ENCODE measurements at places on chromosomes 12 and 14.
A peak's percentile ranks its signal among the peaks of the same experiment; 100 is the strongest.

GRCh38 chr12:116206828-116207227, 70.7 kb downstream of the MED13L start:
- no peak for DNase-seq
- H3K27ac ChIP-seq, result no peak overlapping the region
- no peak overlapping the region for H3K4me3 ChIP-seq
- H3K27me3 ChIP-seq, result no peaks in the 10 kb centered on the region

GRCh38 chr12:52204931-52205505, 13.2 kb upstream of the KRT80 start:
- H3K27ac ChIP-seq, result no peak overlapping the region
- H3K36me3 ChIP-seq, result no peaks in the 10 kb centered on the region
- H3K27me3 ChIP-seq, result no peaks in the 10 kb centered on the region
- H3K4me3 ChIP-seq, result no peak overlapping the region
- DNase-seq, result no peak

GRCh38 chr12:114697243-114697716, 13.3 kb upstream of the TBX3 start:
- H3K27me3 ChIP-seq, result peaks cover 3% of the 10 kb centered on the region
- no peaks in the 10 kb centered on the region for H3K4me1 ChIP-seq
- no peak overlapping the region for H3K4me3 ChIP-seq
- no peak overlapping the region for H3K27ac ChIP-seq
- no peaks in the 10 kb centered on the region for H3K36me3 ChIP-seq

DNA sequence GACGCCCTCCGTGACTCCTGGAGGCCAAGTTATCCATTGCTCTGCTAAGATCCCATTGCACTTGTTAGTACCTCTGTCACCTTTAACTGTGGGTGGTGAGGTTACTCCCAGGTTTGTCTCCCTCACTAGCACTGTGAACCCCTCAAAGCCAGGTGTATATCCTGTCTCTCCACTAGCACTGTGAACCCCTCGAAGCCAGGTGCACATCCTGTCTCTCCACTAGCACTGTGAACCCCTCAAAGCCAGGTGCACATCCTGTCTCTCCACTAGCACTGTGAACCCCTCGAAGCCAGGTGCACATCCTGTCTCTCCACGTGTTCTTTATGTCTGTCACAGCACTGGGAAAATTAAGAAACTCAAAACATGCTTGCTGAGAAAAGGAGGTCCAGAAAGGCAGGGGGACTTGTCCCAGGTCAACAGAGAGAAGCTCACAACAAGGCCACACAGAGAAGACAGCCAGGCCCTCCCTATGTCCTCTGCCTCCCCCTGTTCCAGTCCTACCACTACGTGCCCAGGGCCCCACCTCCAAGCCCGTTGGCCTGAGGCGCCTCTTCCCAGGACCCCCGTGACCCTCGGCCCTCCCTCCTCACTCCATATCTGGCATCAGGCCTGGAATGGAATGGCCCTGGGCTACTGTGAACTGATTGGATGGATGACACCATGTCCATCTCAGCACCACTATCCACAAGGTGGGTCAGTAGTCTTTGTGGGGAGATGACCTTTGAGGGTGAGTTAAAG, 26.4 kb upstream of the FKBP4 start:
- H3K4me3 ChIP-seq, result no peak overlapping the region
- H3K4me1 ChIP-seq, result no peaks in the 10 kb centered on the region
- DNase-seq, result no peak
- H3K36me3 ChIP-seq, result no peaks in the 10 kb centered on the region

GRCh38 chr14:25400607-25401206, 350.8 kb upstream of the STXBP6 start:
- no peaks in the 10 kb centered on the region for H3K4me1 ChIP-seq
- no peak overlapping the region for H3K4me3 ChIP-seq
- no peak overlapping the region for H3K27ac ChIP-seq
- H3K36me3 ChIP-seq, result no peaks in the 10 kb centered on the region
- DNase-seq, result peak; percentile 50
- no peaks in the 10 kb centered on the region for H3K27me3 ChIP-seq

GRCh38 chr14:40955131-40955505, 651.6 kb upstream of the LRFN5 start:
- H3K36me3 ChIP-seq, result no peaks in the 10 kb centered on the region
- DNase-seq, result no peak
- no peaks in the 10 kb centered on the region for H3K4me1 ChIP-seq
- H3K27me3 ChIP-seq, result no peaks in the 10 kb centered on the region

- no peak overlapping the region for H3K27ac ChIP-seq
- no peaks in the 10 kb centered on the region for H3K36me3 ChIP-seq
- no peaks in the 10 kb centered on the region for H3K27me3 ChIP-seq
- no peak overlapping the region for H3K4me3 ChIP-seq
- H3K4me1 ChIP-seq, result no peaks in the 10 kb centered on the region
Measured at GRCh38 chr14:49920935-49921334, 28.1 kb downstream of the ARF6 start.

DNA sequence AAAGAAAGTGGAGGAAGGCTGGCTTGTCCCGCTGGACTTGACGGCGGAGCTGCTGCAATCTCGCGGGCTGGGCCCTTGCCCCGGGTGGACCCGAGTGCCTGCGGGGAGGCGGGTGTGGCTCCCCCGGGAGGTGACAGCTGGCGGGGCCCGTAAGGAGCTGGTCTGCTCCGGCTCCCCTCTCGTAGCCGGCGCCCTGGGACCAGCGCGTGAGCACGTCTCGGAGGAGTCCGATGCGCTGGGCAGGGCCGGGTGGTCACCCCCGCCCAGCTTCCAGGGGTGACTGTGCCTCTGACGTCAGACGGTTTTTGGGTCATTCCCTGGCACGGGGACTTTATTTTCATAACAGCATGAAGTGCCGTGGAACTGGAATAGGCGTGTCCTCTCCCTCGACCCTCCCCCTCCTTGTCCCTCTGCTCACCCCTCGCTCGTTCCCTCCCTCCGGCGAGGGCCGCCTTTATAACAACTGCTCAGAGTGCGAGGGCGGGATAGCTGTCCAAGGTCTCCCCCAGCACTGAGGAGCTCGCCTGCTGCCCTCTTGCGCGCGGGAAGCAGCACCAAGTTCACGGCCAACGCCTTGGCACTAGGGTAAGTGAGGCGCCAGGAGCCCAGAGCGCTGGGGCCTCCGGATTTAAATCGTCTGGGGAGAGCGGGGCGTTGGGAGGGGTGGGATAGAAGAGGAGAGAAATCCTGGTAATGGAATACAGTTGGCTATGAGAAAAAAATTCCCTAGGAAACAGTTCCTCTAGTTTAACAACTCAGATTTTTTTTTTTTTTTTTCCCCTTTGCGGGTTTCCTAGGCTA, at the start of gene GPRC5A:
Gene GPRC5A (plus strand): TSS at position 483 of the 801 bp plus-strand sequence. CDS start 16,688 bp downstream, outside the sequence.
- H3K27me3 ChIP-seq, result no peaks in the 10 kb centered on the region
- H3K27ac ChIP-seq, result peak within 1 kb of the TSS; percentile 97

DNA sequence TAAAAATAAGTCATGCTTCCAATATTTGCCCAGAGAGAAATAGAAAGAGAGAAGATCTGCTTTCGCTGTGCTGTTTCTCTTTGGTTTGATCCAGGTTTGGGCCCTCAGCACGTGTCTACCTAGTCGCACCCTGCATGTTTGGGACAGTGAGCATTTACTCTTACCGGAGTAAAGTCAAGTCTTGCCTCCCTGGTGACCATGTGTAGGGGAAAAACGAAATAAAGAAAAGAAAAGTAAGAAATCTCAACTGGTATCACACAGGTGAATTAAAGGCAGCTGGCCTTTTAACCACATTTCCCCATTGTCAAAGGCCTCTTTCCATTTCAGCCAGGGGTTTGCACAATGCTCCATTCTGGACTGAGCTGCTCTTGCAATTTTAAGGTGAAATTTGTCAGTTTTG, 619.4 kb downstream of the VRK1 start:
- no peaks in the 10 kb centered on the region for H3K4me1 ChIP-seq
- no peak for DNase-seq
- H3K27ac ChIP-seq, result no peak overlapping the region
- H3K27me3 ChIP-seq, result no peaks in the 10 kb centered on the region
- H3K36me3 ChIP-seq, result no peaks in the 10 kb centered on the region
- H3K4me3 ChIP-seq, result no peak overlapping the region

- DNase-seq, result no peak
- H3K27ac ChIP-seq, result no peak overlapping the region
- H3K4me3 ChIP-seq, result no peak overlapping the region
- no peaks in the 10 kb centered on the region for H3K36me3 ChIP-seq
- H3K27me3 ChIP-seq, result no peaks in the 10 kb centered on the region
Measured at GRCh38 chr12:32049956-32050355, 56.7 kb upstream of the BICD1 start.

GRCh38 chr14:93347850-93348249, 868 bp downstream of the COX8C start:
- H3K27ac ChIP-seq, result no peak overlapping the region
- H3K4me1 ChIP-seq, result no peaks in the 10 kb centered on the region
- no peaks in the 10 kb centered on the region for H3K36me3 ChIP-seq
- no peak overlapping the region for H3K4me3 ChIP-seq
- no peak for DNase-seq
- no peaks in the 10 kb centered on the region for H3K27me3 ChIP-seq

DNA sequence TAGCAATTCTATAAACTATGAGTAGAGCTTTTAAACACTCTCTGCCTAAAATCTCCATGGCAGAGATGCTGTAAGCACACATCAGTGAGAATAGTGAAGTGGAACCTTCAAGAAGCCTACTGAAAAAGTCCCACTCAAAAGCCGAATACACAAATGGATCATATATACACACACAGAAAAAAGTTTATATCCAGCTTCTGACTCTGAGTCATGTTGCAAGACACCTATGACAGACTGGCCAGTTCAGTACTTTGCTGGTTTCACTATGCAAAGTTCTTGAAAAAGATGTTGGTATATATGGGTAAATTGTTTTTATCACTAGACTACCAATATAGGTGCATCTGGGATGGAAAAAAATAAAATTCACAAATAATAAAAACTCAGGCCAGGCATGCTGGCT, 126.1 kb downstream of the KCNK10 start:
- H3K4me1 ChIP-seq, result no peaks in the 10 kb centered on the region
- no peak overlapping the region for H3K27ac ChIP-seq
- H3K4me3 ChIP-seq, result no peak overlapping the region
- H3K27me3 ChIP-seq, result peaks cover 2% of the 10 kb centered on the region

GRCh38 chr14:35425850-35426249, 21.3 kb upstream of the NFKBIA start:
- no peaks in the 10 kb centered on the region for H3K36me3 ChIP-seq
- no peaks in the 10 kb centered on the region for H3K27me3 ChIP-seq
- H3K27ac ChIP-seq, result no peak overlapping the region
- peaks cover 3% of the 10 kb centered on the region for H3K4me1 ChIP-seq

DNA sequence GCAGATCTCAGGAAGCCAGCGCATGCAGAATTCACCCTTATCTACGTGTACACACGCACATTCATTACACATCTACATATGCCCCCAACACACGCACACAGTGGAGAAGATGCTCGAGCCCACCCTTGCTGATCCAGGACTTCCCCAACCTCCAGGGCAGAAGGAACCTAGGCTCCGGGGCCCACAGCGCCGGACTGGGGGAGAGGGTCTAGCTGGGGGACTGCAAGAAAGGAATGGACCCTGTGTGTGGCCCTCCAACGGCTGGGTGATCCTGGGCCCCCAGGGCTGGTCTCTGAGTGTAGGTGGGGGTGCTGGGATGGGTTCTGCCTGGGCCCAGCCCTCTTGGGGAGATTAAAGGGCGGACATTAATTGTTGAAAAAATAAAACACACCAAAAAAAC, 128.1 kb upstream of the C14orf180 start:
- no peak for DNase-seq
- H3K36me3 ChIP-seq, result no peaks in the 10 kb centered on the region
- no peak overlapping the region for H3K4me3 ChIP-seq
- no peaks in the 10 kb centered on the region for H3K27me3 ChIP-seq

DNA sequence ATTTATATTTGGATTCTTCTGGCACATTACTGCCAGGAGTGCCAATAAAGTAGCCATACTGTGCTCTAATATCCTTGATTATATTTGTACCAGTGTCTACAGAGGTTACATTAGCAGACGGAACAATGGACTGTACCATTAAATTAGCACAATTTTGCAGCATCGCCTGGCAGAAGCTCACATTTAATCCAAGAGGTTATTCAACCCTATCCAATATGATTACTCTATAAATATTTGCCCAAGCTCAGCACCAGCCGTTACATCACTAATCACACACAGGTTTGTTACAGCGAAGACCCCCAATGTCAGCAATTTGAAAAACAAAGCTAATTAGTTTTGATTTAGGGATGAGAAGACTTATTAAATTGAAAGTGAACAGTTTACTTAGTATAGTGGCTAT, 16.9 kb upstream of the MGST1 start:
- no peaks in the 10 kb centered on the region for H3K4me1 ChIP-seq
- no peaks in the 10 kb centered on the region for H3K36me3 ChIP-seq
- no peak overlapping the region for H3K27ac ChIP-seq

- DNase-seq, result no peak
- no peak overlapping the region for H3K4me3 ChIP-seq
- no peaks in the 10 kb centered on the region for H3K36me3 ChIP-seq
- H3K27me3 ChIP-seq, result peaks cover 21% of the 10 kb centered on the region
Measured at GRCh38 chr12:54193434-54193833, 4.6 kb upstream of the SMUG1 start.

DNA sequence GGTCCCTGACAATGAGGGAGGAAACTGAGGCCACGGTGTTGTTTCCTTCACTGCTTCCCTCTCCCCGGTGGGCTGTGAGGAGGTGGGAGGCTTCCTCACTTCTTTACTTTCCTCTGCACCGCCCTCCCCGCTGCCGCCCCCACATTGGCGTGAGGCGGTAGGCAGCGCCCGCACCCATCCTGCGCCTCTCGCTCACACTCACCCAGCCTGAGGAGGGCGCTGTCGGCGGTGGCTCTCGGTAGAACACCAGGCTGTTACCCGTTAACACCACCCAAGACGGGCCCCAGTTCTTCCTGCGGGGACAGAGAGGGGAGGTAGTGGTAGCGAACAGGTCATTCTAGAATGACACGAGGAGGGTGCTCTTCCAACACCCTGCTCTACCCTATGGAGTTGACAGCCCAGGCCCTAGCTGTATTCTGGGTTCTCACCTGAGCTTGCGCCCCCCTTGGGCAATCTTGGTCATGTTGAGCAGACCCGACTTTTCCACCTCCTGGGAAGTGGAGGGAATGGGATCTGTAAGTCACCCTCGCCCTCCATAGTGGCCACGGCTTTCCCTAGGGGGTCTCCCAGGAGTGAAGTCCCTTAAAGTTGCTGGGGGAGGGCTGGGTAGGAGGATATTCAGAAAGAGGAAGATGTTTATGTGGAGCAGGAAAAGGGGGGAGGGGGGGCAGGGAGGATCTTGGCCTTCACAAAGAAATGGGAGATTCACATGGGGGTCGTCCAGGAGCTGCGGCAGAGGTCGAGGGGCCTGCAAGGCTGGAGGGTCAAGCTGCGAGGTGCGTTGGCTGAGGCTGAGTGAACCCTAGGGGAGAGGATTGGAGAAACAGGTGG, 3.3 kb downstream of the ARHGAP9 start:
- H3K4me3 ChIP-seq, result no peak overlapping the region
- DNase-seq, result no peak
- H3K27ac ChIP-seq, result no peak overlapping the region
- no peaks in the 10 kb centered on the region for H3K4me1 ChIP-seq
- H3K27me3 ChIP-seq, result peaks cover 63% of the 10 kb centered on the region

DNA sequence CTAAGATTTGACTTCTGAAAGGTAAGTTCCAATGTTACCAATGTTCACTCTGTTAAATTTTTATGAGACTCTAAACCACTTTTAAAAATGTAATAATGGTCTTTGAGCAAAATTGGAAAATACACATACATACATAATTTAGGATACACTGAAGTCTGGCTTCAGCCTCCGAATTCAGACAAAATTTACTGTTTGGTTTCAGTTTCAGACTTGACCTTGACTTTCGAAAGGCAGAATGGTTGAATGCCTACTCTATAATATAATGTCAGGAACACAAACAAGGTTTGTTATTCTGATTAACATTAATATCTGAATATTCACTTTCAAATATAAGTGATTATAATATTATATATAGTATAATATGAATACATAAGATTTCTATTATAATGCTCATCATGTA, 74.1 kb upstream of the KRAS start:
- H3K36me3 ChIP-seq, result no peaks in the 10 kb centered on the region
- no peak overlapping the region for H3K4me3 ChIP-seq
- H3K27me3 ChIP-seq, result no peaks in the 10 kb centered on the region
- no peak for DNase-seq
